ENCODE measurements at places on chromosomes 2 and 18. TPM values are rescaled to one million over a fixed set of nuclear protein-coding genes. Genes with fewer than 3 reads are reported as not detected.
A peak's percentile ranks its signal among the peaks of the same experiment; 100 is the strongest.

- H3K36me3 ChIP-seq: no peaks in the 10 kb centered on the region
- H3K27ac ChIP-seq: no peak overlapping the region
- H3K4me3 ChIP-seq: no peak overlapping the region
- peaks cover 3% of the 10 kb centered on the region for H3K4me1 ChIP-seq
- DNase-seq: no peak
These were observed 411.2 kb upstream of the PIK3C3 start for GRCh38 chr18:41543815-41544214.

ITGB6 gene
- 2.3 TPM for total RNA-seq

IL18RAP gene
- not detected for total RNA-seq

DNA sequence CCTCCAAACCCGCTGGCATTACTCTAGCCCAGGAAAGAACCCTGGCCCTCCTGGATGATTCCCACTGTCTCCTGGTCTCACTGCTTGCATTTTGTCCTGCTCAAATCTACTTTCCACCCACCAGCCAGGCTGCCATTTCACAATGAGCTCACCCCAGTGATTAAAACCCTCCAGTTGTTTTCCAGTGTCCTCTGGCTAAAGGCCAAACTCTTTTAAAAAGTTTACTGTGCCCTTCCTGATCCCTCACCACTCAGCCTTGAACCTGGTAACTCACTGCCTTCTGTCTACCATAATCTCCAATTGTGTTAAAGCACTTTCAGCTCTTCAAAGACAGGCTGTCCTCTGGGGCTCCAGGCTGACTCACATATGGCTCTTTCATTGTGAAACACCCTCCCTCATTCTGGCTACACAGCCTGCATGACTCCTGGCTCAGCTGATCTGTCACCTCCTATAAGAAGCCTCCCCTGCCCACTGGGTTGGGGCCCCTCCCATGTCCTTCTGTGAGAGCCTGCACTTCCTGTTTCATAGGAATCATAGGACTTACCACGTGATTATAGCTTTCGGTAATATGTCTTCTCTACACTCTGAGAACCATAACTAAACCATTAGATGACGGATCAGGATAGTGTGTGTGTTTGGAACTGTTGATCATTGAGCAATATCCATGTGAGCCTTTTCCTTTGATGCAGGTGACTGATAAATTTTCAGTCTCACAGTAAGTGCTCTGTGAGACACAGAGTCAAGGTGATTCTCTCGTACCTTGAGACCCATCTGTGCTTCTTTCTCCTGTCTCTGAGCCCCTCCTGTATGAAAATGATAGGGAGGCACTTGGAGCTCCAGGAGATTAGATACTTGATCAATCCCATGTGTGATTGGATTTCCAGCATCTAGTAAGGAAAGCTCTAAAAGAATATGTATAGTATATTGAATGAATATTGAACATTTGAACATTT, 590.8 kb upstream of the ID2 start:
- no peak for DNase-seq
- H3K27ac ChIP-seq: no peak overlapping the region
- H3K4me3 ChIP-seq: no peak overlapping the region
- H3K36me3 ChIP-seq: no peaks in the 10 kb centered on the region
- peaks cover 18% of the 10 kb centered on the region for H3K4me1 ChIP-seq
- H3K27me3 ChIP-seq: no peaks in the 10 kb centered on the region

GRCh38 chr2:97918818-97919217, 76.9 kb downstream of the TMEM131 start:
- DNase-seq: no peak
- no peak overlapping the region for H3K4me3 ChIP-seq
- no peak overlapping the region for H3K27ac ChIP-seq
- no peaks in the 10 kb centered on the region for H3K27me3 ChIP-seq

DNA sequence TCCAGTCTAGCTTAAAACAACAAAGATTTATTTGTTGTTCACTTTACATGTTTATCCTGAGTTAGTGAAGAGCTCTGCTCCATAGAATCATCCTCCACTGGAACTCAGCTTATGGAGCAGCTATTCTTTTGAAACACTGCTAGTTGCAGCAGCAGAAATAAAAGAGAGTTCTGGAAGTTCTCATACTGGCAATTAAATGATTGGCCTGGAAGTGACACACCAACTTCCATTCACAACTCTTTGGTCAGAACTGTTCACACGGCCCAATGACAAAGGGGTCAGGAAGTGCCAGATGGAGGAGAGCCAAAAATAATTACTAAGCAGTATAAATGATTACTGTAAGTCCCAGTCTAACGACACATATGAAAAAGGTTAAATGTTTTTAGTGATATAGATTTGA, 39.1 kb downstream of the FBXO11 start:
- H3K27me3 ChIP-seq: no peaks in the 10 kb centered on the region
- DNase-seq: no peak
- no peak overlapping the region for H3K4me3 ChIP-seq

DNA sequence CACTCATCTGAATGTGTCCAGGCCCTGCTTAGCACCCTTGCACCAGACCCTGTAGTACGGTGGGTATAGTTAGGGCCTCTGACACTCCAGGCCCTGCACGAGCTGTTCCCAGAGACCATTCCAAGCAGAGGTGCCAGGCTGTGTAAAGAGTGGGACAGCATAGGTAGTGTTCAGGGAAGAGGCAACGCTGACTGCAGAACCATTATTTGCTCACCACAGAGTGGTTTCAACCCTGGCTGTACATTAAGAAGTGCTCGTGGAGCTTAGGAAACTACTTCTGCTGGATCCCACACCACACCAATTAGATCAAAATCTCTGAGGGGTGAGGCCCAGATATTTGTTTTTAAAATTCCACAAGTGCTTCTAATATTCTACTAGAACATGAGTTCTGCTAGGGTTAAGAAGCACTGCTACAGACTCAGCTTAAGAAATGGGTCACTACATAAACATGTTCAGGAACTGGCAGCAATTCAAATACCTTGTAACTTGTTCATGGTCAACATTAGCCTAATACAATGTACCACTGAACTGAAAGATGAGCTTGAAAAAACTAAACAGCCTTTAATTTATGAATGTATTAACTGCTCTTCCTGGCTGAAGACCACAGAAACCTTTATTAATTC, 183.0 kb downstream of the MYO5B start:
- H3K27ac ChIP-seq: peak overlapping the region; percentile 70
- no peak overlapping the region for H3K4me3 ChIP-seq
- no peak for DNase-seq
- peaks cover 36% of the 10 kb centered on the region for H3K4me1 ChIP-seq

DNA sequence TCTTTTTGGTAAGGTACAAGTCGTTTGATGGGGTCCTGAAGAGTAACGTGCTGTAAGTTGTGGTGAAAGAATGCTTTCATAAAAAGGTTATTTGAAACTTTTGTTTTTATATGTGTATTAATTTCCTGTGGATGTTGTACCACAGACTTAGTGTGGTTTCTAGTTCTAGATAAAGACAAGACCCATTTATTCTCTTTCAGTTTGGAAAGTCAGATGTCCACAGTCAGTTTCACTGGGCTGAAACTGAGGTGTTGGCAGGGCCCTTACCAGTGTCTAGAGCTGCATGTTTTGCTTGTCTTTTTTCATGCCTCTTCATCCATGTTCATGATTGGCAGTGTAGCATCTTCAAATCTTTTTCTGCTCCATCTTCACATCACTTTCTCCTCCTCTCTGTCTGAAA, 22.1 kb upstream of the DOCK10 start:
- no peak for DNase-seq
- no peaks in the 10 kb centered on the region for H3K4me1 ChIP-seq
- no peak overlapping the region for H3K4me3 ChIP-seq
- no peak overlapping the region for H3K27ac ChIP-seq
- no peaks in the 10 kb centered on the region for H3K27me3 ChIP-seq
- peaks cover 2% of the 10 kb centered on the region for H3K36me3 ChIP-seq

MAP3K19 gene
- not detected for total RNA-seq

- no peak overlapping the region for H3K27ac ChIP-seq
- peaks cover 2% of the 10 kb centered on the region for H3K27me3 ChIP-seq
- no peaks in the 10 kb centered on the region for H3K4me1 ChIP-seq
- H3K36me3 ChIP-seq: no peaks in the 10 kb centered on the region
- H3K4me3 ChIP-seq: no peak overlapping the region
These were observed 388.1 kb upstream of the ACVR2A start for GRCh38 chr2:147456779-147457178.

DNA sequence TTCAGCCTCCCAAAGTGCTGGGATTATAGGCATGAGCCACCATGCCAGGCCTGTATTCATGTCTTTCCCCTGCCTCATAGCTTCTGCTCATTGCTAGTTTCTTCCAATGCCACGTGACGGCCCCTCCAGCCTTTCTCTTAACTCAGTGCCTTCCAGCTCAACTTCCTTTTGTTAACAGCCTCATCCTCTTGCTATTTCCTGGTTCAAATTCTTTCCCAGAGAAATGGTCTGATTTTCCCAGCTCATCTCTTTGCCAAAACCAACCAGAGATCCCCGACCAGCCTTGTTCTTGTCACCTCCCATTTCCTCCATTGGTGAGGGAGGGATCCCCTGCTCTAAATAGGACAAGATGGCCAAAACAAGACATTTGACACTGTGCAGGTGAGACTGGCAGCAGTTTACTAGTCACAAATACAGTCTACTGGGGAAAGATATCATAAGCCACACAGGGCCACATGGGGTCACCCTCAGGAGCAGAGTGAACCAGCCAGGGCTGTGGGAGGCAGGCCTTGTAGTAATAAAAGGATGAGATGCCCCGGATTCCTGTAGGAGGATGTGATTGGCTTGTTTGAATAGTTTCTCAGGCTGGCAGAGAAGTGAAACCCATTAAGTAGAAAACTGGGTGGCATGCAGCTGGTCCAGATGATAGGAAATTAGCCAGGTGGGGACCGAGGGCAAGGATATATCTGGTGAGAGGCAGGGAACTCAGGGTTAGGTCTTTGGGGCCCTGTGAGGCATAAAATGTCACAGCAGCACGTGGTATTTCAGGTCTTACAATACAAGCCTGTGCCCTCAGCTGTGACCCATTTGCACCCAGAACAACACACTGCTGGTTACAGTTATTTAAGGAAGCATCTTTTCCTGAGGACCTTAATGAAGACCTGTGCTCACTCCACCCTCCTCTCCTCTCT, 6.4 kb downstream of the CD207 start:
- DNase-seq: no peak
- H3K27me3 ChIP-seq: peaks cover 18% of the 10 kb centered on the region
- H3K36me3 ChIP-seq: no peaks in the 10 kb centered on the region
- H3K4me3 ChIP-seq: no peak overlapping the region

GRCh38 chr2:199306116-199306515, 151.6 kb downstream of the SATB2 start:
- H3K36me3 ChIP-seq: peaks cover 4% of the 10 kb centered on the region
- H3K4me1 ChIP-seq: peaks cover 11% of the 10 kb centered on the region
- no peak overlapping the region for H3K4me3 ChIP-seq
- H3K27ac ChIP-seq: no peak overlapping the region
- DNase-seq: no peak
- H3K27me3 ChIP-seq: no peaks in the 10 kb centered on the region

PPP1R1C gene
- 0.52 TPM for total RNA-seq

DNA sequence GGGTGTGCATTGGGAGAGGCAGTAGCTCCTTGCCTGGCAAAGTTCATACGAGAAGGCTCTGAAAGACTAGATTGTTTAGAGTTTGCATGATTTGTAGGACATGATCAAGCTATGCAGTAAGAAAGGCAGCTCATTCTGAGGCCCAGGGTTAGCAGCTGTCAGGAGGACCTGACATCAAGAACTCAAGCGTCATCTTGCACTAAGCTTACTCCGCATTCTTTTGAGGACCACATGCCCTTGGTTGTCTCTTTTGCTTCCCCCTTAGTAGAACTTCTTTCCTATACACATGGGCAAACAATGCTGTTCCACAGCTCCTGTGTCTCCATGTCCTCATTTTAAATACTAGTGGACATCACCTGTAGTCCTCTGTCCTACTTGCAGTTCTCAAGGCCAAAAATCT, 14.0 kb downstream of the ZNF532 start:
- H3K36me3 ChIP-seq: peaks cover 45% of the 10 kb centered on the region
- no peak overlapping the region for H3K4me3 ChIP-seq
- peaks cover 69% of the 10 kb centered on the region for H3K4me1 ChIP-seq
- H3K27me3 ChIP-seq: no peaks in the 10 kb centered on the region
